ENCODE measurements at places on chromosomes 7 and 10.

DNA sequence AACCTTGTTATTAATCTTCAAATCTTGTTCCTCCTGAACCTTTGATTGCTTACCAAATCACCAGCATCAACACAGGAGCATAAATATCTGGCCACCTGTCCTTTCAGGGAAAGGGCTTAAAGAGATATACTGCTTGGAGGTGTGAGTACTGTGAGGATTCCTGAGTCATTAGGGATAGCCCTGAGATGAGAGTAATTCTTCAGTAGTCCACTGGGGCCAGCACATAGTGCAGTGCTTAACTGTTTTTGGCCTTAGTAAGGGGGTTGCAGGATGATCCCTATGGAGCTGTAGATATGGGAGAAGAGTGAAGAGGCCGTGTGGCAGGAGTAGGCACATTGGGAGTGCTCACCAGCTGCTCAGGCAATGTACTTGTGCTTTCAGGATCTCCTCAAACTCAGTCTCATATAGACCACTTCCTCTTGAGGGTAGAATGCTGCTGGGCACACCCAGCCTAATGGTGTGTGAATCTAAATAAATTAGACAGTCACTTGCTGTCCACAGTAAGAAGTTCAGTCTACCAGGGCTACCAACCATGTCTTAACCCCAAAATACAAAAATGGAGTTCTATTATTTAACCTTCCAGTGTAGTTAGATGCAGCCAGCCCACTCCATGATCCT is 26.5 kb upstream of the GPR141 start:
- no peak for DNase-seq

GRCh38 chr7:44215531-44215930 is 14.8 kb downstream of the YKT6 start:
- DNase-seq: no peak

- DNase-seq: no peak
Observed at GRCh38 chr10:16854623-16855022, 37.4 kb upstream of the RSU1 start.

GRCh38 chr10:78997635-78998618 is 70.8 kb upstream of the ZMIZ1 start:
- DNase-seq: no peak

- DNase-seq: no peak
Observed at GRCh38 chr7:36784991-36785940, 61.0 kb upstream of the AOAH start.

DNA sequence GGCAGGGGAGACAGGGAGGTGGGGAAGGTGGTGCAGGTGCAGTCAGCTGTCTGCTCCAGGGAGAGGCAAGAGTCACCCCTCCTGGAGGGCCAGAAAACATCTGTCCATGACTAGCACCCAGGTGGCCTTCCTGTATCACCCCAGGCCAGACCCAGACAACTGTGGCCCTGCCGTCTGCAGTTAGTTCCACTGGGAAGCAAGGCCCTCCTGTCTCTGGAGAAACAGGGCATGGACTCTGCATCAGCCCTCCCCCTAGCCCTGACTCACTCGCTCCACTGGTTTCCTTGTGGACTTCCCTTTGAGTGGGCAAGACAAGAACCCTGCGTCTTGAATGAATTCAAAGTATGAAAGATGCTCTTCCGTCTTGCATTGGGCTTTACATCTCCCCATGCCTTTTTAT is 12.6 kb downstream of the TBATA start:
- no peak for DNase-seq

DNA sequence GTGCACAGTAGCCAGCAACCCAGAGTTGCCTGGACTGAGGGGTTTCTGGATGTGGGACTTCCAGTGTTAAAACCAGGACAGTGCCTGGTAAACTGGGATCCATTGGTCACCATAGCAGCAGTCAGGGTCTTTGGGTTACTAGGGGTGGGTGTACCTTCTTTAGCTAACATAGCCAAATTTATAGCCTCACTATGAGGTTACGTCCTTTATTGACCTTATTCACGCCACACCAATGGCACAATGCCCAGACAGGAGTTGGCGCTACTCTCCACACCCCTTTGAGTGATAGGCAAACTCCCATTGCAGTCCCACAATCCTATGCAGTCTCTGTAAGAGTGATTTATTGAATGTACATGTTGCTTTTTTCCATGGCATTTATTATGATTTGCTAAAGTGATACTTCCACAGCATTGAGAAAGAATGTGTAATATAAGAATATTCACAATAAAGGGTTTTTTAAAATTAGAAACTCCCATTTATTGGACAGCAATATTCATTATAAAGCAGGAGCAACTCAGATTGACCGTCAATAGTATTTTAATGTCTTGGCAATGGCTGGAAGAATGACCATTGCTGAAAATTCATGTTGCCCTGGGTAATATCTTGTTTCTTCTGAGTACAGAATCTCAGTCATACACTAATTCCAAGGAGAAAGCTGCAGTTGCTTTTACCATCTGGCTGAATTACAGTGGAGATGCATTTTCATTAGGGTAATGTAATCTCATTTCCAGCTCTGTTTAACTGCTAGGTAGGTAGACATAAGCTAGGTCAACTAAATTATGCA is 26.1 kb downstream of the IFIT5 start:
- no peak for DNase-seq

- no peak for DNase-seq
Observed at GRCh38 chr7:130954918-130955564, 221.0 kb upstream of the KLF14 start.

DNA sequence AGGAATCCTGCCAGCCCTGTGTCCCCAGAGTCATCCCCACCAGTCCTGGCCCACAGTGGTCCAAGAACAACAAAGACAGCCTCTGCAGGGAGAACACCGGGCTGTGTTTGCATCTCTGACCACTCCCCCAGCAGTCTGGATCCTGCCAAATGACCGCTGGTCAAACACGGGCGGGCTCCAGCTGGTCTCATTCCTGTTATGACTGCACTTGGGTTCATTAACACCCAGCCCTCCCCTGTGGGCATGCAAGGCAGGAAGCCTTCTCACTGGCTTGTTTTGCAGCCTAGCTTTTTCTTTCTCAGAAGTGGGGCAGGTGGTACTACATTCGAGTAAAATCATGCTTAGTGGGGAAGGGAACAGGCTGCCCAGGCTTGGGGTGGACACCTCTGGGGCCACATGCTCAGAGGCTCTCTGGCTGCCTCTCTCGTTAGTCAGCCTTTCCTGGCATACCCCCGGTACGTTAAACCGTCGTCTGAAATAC is 190.0 kb downstream of the PLXNA4 start:
- DNase-seq: no peak

DNA sequence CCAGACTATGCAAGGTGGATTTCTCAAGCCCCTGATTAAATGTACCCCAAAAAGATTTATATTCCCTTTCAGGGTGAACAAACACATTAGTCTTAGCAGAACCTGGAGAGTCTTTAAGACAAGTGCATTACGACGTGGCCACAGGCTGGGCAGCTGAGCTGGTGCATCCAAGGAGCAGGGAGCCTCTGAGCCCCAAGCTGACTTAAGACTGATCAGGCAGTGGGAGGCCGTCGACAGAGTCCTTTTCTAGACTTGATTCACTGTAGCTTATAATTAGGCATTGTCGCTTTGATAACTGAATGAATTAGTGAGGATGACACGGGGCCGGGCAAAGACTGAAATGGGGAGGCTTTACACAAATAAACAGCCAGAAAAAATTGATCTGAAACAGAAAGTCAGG is 353.2 kb downstream of the GPAM start:
- no peak for DNase-seq

DNA sequence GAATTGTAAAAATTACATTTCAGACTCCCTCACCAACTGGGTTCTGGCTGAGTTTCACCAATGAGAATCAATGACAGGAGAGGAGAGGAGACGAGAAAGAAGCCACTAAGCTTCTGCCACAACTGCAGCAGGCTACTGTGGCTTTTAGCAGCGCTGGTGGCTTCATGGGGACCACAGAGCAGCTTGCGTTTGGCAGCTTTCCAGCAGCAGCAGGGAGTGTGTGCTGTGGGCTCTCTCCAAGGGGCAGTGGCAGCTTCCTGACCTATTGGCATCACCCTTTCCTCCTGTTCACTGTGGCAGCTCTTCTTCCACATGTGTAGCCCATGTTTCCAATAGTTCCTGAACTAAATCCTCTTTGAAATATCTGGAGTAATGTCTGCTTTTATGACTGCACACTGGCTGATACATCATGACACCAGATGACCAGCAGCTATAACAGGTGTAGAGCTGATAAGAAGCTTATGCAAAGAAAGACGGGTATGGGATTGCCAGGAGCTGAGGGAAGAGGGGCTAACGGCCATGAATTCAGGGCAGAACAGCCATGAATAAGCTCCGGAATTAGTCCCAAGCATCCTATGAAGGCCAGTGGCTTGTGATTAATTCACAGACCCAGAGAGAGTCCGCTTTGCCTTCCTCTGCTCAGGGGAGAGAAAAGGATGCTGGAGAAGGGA is 46.8 kb downstream of the KCNH2 start:
- DNase-seq: peak; percentile 64

- DNase-seq: no peak
Observed at GRCh38 chr10:103921750-103922195, 3.8 kb upstream of the STN1 start.

- no peak for DNase-seq
Observed at GRCh38 chr10:7233259-7233991, 177.4 kb downstream of the SFMBT2 start.

DNA sequence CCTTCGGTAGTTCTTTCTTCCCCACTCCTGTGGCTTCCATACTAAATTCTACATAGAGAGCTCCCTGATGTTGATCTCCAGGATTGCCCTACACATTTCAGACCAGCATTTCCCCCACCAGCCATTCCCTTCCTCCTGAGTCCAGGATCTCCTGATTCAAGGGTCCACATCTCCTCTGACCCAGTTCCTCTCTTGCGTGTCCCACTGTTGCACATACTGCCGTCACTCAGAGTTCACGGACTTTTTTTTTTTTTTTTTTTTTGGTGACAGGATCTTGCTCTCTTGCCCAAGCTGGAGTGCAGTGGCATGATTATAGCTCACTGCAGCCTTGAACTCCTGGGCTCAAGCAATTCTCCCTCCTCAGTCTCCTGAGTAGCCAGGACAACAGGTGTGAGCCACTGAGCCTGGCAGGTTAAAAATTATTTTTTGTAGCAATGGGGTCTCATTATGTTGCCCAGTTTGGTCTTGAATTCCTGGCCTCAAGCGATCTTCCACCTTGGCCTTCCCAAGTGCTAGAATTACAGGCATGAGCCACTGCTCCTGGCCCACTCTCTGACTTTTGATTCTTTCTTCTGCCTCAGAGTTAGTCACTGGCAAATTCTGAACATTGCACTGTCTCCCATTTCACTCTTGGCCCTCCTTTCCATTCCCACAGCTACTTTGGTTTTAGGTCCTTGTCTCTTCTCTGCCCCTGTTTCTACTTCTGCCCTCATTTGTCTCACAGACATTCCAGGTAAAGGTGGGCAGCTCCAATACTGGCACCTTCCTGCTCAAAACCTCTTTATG is 29.6 kb upstream of the ZRANB1 start:
- no peak for DNase-seq

- no peak for DNase-seq
Observed at GRCh38 chr7:93739424-93739823, 151.1 kb downstream of the TFPI2 start.

- DNase-seq: peak; percentile 68
Observed at GRCh38 chr10:71462062-71462935, 65.6 kb downstream of the CDH23 start.

- DNase-seq: no peak
Observed at GRCh38 chr7:116421298-116421697, 78.2 kb upstream of the CAV2 start.

GRCh38 chr10:7092603-7093002 is 318.2 kb downstream of the SFMBT2 start:
- DNase-seq: no peak

DNA sequence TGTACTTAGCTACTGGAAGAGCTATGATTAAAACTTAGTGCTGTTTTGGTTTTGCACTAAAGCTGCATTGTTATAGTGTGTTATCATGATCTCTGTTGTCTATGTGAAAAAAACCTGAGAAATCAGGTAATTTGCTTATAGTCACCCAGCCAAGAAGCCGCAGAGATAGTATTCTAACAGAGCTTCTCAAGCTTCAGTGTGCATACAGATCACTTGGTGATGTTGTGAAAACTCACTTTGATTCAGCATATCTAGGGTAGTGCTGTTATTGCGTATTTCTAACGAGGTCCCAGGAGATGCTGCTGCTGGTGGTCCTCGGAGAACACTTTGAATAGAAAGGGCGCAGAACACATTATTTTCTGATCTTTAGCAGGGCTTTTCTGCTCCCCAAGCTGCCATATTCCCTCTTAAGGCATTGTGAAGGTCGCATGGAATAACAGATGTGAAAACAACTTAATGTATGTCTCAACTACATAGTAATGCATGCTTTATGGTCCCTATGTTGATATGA is 68.4 kb upstream of the PDCD4 start:
- DNase-seq: no peak

DNA sequence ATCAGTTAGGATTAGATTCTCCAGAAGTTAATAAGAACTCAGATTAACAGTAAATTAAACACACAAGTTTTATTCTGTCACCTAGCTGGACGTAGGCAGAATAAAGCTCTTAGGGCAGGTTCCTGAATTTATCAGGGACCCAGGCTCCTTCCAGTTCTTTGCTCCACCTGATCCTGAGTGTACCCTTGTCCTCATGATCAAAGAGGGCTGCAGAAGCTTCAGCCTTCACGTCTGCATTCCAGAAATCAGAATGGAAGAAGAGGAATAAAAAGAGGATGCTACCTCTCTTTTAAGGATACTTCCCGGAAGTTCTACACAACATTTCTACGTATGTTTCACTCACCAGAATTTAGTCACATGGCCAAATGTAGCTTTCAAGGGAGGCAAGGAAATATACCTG is 1.7 kb upstream of the GSAP start:
- DNase-seq: no peak
